ENCODE measurements at places on chromosomes 3 and 15. TPM values are rescaled to one million over a fixed set of nuclear protein-coding genes. Genes with fewer than 3 reads are reported as not detected.
A peak's percentile ranks its signal among the peaks of the same experiment; 100 is the strongest.

DNA sequence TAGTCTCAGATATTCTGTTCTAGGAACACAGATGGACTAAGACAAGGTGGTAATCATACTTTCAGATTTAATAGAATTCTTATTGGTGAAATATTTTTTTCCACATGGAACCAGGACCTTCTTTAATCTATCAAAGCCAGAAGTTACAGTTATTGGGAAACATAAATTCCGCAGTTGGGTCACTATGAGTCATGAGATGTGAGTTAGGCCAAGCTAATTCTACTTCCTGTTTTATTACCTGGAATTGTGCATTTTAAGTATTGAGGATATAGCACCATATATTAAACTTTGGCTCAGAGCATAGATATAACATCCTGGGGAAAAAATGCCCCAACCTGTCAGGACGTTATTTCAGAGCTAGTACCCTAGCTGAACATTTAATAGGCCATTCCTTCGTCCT lies 96.4 kb upstream of the P3H2 start:
- no peaks in the 10 kb centered on the region for H3K4me1 ChIP-seq
- no peaks in the 10 kb centered on the region for H3K36me3 ChIP-seq
- DNase-seq: no peak
- H3K27me3 ChIP-seq: no peaks in the 10 kb centered on the region
- no peak overlapping the region for H3K4me3 ChIP-seq

DNA sequence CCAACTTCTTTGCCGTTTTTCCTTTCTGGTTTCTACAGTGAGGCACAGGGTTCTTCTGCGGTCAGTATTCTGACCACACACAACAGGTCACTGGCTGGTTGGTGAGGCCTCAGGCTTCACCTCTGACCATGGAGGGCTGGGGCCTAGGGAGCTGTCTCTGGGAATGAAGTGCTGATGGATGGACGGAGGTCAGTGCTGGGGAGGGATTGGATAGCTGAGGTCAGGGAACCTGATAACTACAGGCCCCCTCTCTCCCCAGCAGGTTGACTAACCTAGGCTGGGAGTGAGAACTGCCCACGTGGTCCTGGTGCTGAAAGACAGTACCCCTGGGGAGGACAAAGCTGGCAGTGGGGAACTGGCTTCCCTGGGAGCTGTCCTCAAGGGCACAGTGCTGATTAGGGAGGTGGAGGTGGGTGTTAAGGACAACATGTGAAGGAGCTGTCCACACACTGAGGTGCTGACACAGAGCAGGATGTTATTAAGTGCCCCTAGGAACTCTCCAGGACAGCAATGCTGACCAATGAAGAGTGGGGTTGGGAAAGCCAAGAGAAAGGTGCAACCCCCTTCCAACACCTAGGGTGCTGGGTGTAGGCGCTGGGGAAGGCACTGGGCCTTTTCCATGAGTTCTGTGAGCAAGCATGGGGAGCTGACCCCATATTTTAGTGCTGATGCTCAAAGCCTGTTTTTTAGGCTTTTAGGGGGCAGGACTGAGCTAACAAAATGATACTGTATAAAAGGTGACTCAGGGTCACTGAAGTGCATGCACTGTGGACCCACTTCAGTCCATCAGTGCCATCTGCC lies 45.2 kb downstream of the ATP2B2 start:
- H3K4me3 ChIP-seq: no peak overlapping the region
- no peak for DNase-seq
- no peaks in the 10 kb centered on the region for H3K4me1 ChIP-seq
- no peak overlapping the region for H3K27ac ChIP-seq
- no peaks in the 10 kb centered on the region for H3K36me3 ChIP-seq
- H3K27me3 ChIP-seq: no peaks in the 10 kb centered on the region

DNA sequence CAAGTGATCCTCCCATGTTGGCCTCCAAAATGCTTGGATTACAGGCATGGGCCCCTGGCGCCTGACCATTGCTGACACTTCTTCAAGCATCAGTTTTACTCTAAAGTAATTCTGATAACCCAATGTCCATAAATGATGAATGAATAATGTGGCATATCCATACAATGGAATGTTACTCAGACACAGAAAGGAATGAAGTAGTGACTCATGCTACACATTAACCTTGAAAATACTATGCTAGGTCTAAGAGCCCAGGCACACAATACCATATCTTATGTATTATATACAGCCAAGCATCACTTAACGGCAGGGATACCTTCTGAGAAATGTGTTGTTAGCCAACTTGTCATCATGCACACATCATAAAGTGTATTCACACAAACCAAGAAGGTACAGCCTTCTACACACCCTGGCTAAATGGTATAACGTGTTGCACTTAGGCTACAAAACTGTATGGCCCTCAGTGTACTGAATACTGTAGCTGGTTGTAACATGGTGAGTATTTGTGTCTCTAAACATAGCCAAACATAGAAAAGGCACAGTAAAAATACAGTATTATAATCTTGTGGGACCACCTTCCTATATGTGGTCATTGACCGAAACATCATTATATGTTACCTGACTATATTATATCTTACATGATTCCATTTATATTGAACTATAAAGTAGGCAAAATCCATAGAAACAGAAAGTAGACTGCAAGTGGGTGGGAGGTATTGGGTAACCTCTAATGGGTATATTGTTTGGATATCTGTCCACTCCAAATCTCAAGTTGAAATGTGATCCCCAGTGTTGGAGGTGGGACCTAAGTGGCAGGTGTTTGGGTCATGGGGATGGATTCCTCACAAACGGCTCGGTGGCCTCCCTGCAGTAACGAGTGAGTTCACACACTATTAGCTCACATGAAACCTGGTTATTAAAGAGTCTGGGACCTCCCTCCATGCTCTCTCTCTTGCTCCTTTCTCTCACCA lies 31.4 kb downstream of the MKRN2 start:
- DNase-seq: no peak
- H3K27me3 ChIP-seq: no peaks in the 10 kb centered on the region
- no peaks in the 10 kb centered on the region for H3K4me1 ChIP-seq
- no peak overlapping the region for H3K4me3 ChIP-seq

GRCh38 chr3:124584552-124585391 lies 145.5 kb upstream of the UMPS start:
- no peaks in the 10 kb centered on the region for H3K27me3 ChIP-seq
- H3K27ac ChIP-seq: no peak overlapping the region
- no peaks in the 10 kb centered on the region for H3K36me3 ChIP-seq
- H3K4me3 ChIP-seq: peak overlapping the region; percentile 51
- H3K4me1 ChIP-seq: peaks cover 9% of the 10 kb centered on the region

The IL17RD gene
- 1.1 TPM for total RNA-seq
